ENCODE measurements at places on chromosomes 3 and 15.
A peak's percentile ranks its signal among the peaks of the same experiment; 100 is the strongest.

GRCh38 chr3:48660800-48661400 lies 1.8 kb downstream of the CELSR3 start:
- no peak for DNase-seq

DNA sequence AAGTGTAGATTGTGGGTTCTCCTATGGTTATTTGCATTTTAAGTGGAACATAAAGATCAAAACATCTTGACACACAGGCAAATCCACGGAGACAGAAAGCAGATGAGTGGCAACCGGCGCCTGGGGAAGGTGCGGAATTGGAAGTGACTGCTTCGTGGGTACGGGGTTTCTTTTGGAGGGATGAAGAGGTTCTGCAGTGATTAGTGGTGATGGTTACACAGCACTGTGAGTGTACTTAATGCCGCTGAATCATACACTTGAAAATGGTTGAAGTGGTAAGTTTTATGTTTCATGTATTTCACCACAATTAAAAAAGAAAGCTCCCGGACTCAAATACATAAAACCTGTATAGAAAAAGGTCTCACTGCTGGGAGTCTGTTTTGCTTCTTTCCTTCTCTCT lies 18.5 kb upstream of the VPS33B start:
- DNase-seq, result no peak

DNA sequence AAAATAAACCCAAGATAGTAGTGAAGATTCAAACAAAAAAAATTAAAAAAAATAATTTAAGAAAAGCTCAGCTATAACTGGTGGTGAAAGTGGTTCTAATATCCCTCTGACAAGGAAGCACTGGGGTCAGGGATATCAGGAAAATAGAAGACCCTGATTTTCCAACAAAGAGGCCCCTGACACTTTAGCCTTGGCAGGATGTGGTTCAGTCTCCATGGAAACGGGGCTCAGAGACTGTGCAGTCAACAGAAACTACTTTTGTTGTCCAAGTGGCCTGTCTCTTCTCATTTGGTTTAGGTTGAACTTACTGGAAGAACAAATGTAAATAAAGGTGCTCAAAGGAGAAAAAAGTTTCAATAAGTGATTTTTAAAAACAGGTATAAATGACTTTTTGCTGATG lies 27.2 kb downstream of the INTS14 start:
- DNase-seq, result peak; percentile 53

- DNase-seq, result no peak
These were observed 41.5 kb upstream of the MFGE8 start for GRCh38 chr15:88954431-88955277.

- DNase-seq, result no peak
These were observed 46.1 kb downstream of the ROPN1B start for GRCh38 chr3:126015075-126015474.

DNA sequence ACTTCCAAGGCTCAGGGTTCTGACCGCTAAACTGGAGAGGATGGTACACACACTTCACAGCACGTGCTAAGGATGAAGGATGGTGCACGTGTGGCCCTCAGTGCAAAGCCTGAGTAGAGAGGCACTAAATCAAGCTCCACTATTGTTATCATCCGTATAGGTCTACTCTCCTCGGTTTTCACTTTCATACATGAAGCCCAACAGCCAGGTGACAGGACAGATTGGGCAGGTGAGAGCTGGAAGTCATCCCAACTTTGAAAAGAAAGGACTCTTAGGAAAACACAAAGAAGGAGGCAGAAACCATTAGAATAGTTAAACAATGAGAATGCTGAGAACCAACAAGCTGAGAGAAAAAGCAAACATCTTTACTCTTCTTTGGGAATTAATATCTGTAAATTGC lies 21.1 kb downstream of the MAGI1 start:
- no peak for DNase-seq

DNA sequence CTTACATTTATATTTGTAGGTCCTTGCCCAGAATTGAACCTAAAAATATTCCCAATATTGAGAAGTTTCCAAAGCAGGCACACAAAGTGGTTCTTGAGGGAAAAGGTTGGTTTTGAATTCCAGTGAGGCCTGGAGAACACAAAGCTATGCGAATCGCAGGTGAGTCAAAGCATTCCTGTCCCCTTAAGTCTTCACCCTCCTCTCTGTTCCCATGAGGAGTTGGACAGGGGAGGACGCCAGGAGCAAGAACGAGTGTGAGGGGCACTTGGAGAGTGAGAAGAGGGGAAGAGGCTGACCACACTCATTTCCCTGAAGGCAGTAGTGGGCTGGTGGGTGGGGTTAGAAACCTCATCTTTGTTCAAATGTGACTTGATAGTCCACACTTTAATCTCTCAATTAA lies 185.8 kb upstream of the EOMES start:
- DNase-seq, result no peak

GRCh38 chr3:157375342-157375986 lies 61.2 kb upstream of the PTX3 start:
- no peak for DNase-seq

GRCh38 chr3:40851836-40852235 lies 327.1 kb downstream of the ZNF621 start:
- DNase-seq, result no peak

DNA sequence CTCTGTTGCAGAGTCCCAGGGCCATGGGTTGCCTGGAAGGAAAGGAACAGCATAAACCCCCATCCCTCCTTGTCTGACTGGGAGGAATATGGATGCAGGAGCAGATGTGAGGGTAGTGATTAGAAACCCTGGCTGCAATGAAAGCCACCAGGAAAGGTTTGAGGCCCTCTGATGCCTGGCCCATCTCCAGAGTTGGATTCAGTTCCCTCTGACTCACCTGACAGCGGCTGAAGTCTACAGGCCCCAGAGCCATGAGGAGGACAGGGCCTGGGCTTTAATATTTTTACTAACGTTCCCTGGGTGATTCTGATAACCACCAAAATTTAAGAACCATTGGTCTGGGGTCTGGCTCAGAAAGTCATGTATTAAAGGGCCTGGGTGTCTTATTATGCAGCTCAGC lies 214.0 kb downstream of the EPHB1 start:
- no peak for DNase-seq

DNA sequence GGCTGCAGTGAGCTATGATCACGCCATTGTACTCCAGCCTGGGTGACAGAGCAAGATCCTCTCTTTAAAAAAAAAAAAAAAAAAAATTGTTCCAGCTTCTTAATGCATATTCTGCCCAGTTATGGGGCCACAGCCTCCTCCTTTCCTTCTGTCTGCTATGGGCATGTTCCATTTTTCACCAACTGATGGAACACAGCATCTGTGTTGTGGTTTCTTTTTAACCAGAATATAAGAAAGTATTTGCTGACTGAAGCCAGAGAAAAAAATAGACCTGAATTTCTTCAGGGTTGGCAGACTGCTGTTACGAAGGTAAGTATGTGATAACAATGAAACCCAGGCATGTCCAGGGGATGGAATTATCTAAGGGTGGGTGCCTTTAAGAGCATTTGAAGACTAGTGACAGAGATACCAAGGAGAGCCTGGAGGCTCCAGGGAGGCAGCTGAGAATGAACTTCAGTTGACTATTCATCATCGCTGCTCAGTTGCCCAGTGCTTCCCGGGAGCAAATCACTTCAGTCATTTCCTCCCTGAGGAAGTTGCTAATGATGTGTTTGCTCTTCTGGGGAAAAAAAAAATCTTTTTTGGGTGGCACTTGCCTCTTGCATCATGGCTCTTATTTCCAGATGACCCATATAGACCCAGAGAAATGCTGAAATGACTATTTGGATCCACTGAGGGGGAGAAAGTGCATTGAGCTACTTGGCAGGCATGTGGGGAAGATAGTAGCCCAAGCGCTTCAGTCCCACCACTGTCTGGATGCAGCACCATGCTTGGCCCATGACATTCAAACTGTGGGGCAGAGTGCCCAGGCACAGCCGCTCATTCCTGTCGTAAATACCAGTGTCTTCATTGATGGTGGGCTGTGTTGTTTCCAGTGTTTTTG lies 14.5 kb downstream of the NCBP2 start:
- DNase-seq, result no peak

DNA sequence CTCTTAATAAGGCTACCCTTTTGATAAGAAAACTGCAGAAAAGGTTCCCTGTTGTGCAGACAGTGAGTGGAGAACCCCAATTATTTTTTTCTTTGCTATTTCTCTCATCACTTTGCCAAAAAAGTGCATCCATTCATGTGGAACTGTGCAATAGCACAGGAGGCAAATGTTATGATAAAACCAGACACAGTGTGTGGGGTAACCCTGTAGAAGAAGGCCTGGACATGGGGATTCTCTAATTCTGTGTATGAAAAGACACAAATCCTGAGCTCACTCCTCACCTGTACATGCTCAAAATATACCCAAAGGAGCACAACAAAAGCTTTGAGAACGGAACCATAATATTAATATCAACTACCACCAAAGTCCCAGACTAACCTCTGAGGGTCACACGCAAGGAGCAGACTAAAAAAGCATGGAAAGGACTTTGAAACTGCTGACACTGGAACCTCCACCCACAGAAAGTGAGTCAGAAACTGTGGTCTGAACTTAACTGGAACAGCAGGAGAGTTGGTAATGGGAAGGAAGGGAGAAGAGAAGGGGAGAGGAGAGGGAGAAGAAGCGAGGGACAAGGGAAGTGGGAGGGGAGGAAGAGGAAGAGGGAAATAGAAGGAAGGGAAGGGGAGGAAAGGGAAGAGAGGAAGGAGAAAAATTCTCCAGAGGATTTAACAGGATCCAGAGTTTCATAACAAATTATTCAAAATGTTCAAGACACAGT lies 299.9 kb downstream of the TBC1D5 start:
- no peak for DNase-seq

DNA sequence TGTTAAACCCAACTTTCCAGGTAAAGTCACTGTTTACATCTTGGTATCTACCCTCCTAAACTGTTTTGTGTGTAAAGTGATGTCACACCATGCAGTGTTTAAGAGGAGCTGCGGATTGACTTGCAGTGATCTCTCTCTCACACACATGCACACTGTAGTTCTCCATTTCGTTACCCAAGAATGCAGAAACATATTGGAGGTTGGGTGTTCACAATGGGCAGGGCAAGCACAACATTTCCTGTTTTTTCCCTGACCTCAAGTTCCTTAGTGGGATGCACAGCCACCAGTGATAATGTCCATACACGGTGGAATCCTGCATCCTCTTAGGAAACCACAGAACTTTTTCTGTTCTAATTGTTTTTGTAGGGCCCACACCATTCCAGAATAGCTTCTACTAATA lies 85.3 kb upstream of the CFAP20DC start:
- no peak for DNase-seq

DNA sequence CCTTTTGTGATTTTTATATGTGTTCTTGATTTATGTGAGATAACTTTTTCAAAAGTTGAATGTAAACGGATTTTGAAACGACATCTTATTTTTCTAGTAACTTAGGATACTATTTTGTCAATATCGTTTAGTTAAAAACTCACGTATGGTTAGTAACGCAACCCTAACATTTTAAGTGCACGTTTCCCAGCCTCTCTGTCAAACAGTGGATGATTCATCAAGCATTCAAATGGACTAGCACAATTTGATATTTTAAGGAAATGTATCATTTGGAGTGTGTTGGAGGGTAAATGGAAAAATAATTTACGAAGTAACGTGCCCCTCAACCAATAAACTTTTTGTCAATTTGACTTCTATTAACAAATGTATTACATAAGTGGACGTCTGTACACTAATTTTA lies 23.3 kb downstream of the RTP3 start:
- DNase-seq, result no peak

- no peak for DNase-seq
These were observed 976 bp upstream of the ARGFX start for GRCh38 chr3:121566773-121567172.

DNA sequence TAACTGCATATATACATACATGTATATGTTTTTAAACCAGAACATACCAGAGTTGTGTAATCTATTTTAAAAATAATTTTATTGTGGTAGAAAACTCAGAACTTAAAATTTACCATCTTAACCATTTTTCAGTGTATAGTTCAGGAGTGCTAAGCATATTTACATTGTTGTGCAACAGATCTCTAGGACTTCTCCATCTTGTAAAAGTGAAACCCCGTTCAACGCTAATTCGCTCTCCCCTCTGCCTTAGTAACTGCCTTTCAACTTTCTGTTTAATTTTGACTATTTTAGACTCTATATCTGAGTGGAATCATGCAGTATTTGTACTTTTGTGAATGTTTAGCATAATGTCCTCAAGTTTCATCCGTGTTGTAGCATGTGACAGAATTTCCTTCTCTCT lies 51.8 kb upstream of the SSR3 start:
- peak; percentile 57 for DNase-seq

- DNase-seq, result no peak
These were observed 23.1 kb upstream of the HERC1 start for GRCh38 chr15:63856711-63857460.

- DNase-seq, result peak; percentile 82
These were observed 638 bp downstream of the WDR5B start for GRCh38 chr3:122415104-122415744.

- DNase-seq, result no peak
These were observed 47.8 kb downstream of the TNFAIP8L3 start for GRCh38 chr15:51046799-51047449.

- peak; percentile 38 for DNase-seq
These were observed 63.8 kb upstream of the CGNL1 start for GRCh38 chr15:57312318-57313133.

DNA sequence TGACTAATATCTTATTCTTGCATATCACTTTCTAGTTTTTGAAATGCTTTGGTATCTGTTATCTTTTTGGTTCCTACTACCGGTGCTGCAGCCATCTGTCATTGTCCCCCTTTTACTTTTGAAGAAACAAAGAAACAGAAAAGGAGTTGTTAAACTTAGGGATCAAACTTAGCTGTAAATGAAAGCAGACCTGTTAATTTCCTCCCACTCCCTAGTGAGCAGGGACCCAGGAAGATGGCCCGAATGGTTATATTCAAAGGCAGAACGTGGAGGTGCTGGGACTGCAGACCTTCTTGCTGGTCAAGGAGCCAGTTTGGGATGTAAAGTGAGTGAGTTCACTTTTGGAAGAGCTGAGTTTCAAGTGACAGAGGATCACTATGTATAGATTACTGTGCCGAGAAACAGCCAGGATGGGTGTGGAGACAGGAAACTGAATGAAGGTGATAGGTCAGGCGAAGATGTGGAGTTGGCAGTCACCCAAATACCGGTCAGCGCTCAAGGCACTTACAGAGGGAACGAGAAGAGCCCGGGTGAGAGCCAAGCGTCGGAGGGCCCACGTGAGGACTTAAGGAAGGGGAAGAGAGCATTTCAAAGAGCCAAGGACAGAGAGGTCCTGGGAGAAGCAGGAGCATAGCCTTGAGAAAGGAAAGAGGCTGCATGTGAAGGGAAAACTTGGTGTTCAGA lies 20.1 kb downstream of the KBTBD8 start:
- DNase-seq, result peak; percentile 95

DNA sequence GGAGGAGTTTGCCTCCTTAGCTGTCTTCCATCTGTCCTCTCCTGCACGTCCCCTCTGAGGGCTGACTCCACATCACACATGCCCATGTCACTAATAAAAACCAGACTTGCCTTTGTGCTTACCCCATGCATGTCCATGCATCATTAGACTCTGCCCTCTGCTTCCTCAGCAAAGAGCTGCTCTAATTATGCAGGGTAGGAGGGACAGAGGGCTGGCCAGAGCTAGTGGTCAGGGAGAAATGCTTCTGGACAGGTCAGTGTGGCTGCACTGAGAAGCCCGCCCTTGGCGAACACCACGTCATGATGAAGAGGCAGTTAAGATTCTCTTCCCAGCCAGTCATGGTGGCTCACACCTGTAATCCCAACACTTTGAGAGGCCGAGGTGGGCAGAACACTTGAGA lies 8.9 kb downstream of the CA12 start:
- no peak for DNase-seq

GRCh38 chr15:98649472-98650416 lies 1.4 kb downstream of the IGF1R start:
- DNase-seq, result peak; percentile 62

- no peak for DNase-seq
These were observed 86.3 kb upstream of the TCF12 start for GRCh38 chr15:56832125-56832524.

- DNase-seq, result no peak
These were observed 59.5 kb upstream of the ZNF148 start for GRCh38 chr3:125434582-125435011.

Measured in hematopoietic multipotent progenitor cell treated with erythropoietin and hydrocortisone succinate and interleukin-3 and kit ligand, for 6 days (in vitro differentiated cells).